ENCODE measurements at places on chromosomes 1 and 21. TPM values are rescaled to one million over a fixed set of nuclear protein-coding genes. Genes with fewer than 3 reads are reported as not detected.

The COL18A1 gene
- total RNA-seq, result 239 TPM

The ATP1A2 gene
- total RNA-seq, result not detected

The TENT5C gene
- 3.6 TPM for total RNA-seq

The FCRL5 gene
- total RNA-seq, result not detected

The SMG7 gene
- total RNA-seq, result 40.4 TPM

The CRABP2 gene
- 19.9 TPM for total RNA-seq

The RHD gene
- total RNA-seq, result not detected

The CSRP1 gene
- total RNA-seq, result 1,696 TPM

The SLAMF9 gene
- 0.09 TPM for total RNA-seq

The SMIM34 gene
- 0.14 TPM for total RNA-seq

The CD5L gene
- total RNA-seq, result not detected

The SHISAL2A gene
- total RNA-seq, result not detected

Measured in smooth muscle cell of the umbilical artery (primary cell).